Naive B cell (primary cell): ENCODE measurements at places on chromosomes 7 and 10. TPM values are rescaled to one million over a fixed set of nuclear protein-coding genes. Genes with fewer than 3 reads are reported as not detected.

DNA sequence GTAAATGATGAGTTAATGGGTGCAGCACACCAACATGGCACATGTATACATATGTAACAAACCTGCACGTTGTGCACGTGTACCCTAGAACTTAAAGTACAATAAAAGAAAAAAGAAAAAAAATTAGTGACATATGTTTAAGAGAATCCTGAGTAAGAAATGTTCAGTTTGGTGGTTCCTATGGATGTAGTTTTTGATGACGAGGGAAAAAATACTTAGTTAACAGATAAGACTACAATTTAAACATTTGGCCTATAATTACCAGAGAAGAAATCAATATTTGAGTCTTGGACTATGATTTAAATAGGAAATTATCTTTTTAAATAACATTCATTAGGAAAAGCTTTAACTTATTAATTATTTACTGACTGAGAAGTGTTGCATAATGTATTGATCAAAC lies 39.2 kb upstream of the SLC26A3 start:
- DNase-seq, result no peak

DNA sequence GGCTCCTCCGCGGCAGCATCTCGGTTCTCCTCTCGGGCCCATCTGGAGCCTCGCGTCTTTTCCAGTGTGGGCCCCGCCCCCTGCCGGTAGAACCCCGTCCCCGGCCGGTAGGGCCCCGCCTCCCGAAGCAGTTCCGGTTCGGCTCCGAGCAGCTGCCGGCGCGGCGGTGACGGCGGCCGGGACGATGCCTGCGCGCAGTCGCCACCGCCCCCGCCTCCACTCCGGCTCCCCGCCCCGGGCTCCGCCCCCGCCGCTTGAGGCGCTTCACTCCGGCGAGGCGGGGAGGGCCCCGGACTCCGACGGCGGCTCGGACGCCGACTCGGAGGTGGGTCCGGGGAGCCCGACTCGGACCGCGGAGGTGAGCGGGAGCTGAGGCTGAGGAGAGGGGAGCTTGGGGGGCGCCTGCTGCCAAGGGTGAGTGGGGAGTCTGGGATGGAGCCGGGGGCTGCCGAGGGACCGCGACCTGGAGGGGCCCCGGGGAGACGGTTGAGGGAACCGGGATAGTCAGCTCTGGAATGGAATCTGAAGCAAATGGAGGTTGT lies at the start of gene SAMD8:
SAMD8 (plus strand) TSS at position 292 of the 542 bp plus-strand sequence. CDS start 38,873 bp downstream, outside the sequence.
- DNase-seq, result peak; percentile 97

DNA sequence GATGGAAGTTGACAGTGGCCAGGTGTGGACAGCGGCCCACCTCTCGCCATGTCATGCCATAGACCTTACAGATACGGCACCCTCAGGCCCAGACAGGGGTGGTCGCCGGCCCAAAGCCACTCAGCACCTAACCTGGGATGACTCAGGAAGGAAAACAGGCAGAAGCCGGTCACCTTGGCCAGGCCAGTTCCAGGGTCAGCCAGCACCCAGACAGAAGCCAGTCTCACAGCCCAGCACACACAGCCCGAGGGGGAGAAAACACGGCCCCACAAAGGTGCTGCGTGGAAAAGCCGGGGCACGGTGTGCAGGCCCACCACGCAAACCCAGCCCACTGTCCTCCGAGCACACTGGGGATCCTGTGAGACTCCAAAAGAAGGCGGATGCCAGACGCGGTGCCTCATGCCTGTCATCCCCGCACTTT lies 95.2 kb upstream of the DNAAF5 start:
- DNase-seq, result no peak

GRCh38 chr7:7125963-7126362 lies 56.4 kb upstream of the C1GALT1 start:
- DNase-seq, result no peak

GRCh38 chr10:108049668-108050067 lies 885.2 kb upstream of the SORCS1 start:
- no peak for DNase-seq

DNA sequence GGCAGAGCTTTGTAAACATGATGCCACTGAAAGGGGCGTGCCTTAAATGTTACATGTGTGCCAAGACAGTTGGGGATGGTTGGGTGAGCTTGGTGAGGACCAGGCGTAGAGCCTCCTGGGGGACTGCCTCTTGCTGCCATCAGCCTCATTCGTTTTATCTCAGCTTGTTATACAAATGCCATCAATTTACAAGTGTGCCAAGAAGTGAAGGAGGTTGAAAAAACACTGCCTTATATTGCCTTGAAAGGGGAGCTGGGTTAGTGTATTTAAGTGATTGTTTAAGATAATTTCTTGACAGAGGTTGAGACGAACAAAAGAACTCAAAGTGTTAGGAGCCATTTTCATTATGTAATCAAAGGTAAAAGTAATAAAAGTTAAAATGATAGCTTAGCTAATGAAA lies 354.7 kb downstream of the PHTF2 start:
- no peak for DNase-seq

DNA sequence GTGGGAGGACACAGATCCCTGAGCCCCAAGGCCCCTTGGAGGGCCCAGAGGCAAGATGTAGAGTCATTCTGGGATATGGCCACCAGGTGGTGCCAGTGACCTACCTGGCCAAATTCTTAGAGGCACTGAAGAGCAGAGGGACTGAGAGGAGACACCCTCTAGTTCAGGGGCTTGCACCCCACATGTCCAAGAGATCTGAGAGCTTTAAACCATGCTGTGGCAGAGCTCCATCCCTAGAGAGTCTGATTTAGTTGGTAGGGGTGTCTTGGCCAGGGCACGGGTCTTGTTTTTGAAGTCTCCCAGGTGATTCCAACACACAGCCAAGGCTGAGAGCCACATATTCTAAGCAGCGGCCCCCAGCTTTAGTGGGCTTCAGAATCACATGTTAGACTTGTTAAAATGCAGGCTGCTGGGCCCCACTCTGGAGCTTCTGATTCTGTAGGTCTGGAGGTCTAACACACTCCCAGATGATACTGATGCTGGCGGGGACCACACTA lies 52.5 kb downstream of the PRF1 start:
- DNase-seq, result peak; percentile 44

- no peak for DNase-seq
Observed at GRCh38 chr7:10724449-10724848, 249.2 kb upstream of the PHF14 start.

The ARMC3 gene
- polyA plus RNA-seq, result not detected

The PSAP gene
- polyA plus RNA-seq, result 525 TPM

The LRRC4 gene
- polyA plus RNA-seq, result 0.37 TPM

The CC2D2B gene
- not detected for polyA plus RNA-seq

The TMEM248 gene
- 148 TPM for polyA plus RNA-seq

The GTF2IRD1 gene
- not detected for polyA plus RNA-seq

The NOS3 gene
- polyA plus RNA-seq, result 0.52 TPM
